Thyroid gland (tissue), 4 donors: ENCODE measurements at places on chromosomes 4 and X. TPM values are rescaled to one million over a fixed set of nuclear protein-coding genes. Genes with fewer than 3 reads are reported as not detected.

DNA sequence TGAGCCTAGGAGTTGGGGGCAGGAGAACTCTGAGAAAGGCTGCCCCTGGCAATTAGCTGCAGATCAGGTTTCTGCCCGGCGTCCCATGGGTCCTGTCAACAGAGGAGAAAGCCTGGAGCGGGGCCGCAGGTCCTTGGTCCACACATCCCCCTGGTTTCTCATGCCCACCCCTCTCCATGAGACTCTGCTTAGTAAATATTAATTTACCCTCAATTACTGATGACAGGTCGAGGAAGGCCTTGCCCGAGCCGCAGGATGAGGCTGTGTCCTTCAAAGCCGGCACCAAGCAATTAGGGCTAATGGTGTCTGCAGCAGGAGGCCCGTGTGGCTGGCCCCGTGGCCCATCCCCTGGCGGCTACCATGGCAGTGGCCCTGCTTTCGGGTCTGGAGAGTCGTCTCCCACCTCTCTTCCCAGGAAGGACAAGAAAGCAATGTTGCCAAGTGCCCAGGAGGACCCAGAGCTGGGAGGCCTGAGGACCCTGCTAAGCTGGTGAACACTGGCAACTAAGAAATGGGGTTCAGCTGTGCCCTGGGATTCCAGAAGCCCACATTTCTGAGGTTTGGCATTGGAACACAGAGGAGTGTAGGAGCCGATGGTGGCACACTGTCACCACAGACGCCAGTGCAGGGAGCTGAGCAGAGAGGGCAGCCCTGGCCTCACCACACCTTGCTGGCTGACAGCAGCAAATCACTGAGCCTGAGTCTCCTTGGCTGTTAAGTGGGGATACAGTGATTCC is 114.6 kb downstream of the CPZ start:
- DNase-seq, result no peak

- DNase-seq, result no peak
Observed at GRCh38 chrX:100812216-100813158, 7.7 kb upstream of the CSTF2 start.

GRCh38 chr4:41575207-41575606 is 37.2 kb downstream of the LIMCH1 start:
- DNase-seq, result no peak

- peak; percentile 32 for DNase-seq
Observed at GRCh38 chr4:25861951-25862410, 807 bp downstream of the SEL1L3 start.

- DNase-seq, result no peak
Observed at GRCh38 chrX:25019707-25020390, 4.1 kb upstream of the ARX start.

DNA sequence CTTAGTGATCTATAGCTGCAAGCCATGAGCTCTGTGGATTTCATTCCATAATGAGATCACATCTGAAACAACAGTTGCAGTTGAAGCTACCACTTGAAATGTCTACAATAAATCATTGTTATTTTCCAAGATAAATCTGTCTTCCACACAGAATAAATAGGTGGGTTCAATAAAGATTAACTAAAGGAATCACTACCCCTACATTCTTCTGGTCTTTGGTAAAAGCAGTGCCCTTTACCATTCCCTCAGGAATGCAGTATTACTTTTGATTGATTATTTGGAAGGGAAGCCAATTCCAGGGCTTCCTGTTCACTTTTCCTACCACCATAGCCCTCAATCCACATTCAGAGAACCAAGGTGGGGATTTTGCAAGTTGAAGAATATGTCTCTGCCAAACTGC is 38.9 kb upstream of the MAP9 start:
- no peak for DNase-seq

DNA sequence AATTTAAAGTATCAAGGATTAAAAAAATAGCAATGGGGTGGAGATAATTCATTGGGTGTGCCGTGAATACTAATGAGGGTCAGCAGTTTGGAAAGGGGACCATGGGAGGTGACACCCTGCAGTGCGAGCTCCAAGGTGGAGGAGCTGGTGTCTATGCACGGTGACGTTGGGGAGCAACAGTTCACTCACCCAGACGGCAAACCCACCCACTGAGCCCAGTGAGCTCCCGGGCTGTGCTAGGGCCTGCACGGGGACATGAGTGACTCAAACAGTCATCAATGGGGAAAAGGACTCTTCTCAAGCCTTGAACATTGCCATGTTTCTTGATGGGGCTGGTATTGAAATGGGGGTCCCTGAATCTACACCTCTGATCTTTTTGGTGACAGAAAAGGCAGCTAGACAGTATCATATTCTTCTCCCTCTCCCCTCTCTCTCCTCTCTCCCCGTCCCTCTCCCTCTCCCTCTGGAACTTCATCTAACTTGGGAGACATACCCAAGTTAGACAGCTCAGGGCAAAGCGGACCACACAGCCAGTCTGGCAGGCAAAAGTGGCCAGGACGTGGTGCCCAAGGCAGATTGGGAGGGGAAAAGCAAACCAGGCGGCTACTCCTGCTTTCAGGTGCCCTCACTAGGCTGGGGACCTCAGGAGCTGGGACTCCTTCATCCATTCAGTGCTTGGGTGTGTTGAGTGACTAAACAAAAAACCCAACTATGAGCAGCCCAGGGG is 26.3 kb upstream of the PPP2R2C start:
- no peak for DNase-seq

DNA sequence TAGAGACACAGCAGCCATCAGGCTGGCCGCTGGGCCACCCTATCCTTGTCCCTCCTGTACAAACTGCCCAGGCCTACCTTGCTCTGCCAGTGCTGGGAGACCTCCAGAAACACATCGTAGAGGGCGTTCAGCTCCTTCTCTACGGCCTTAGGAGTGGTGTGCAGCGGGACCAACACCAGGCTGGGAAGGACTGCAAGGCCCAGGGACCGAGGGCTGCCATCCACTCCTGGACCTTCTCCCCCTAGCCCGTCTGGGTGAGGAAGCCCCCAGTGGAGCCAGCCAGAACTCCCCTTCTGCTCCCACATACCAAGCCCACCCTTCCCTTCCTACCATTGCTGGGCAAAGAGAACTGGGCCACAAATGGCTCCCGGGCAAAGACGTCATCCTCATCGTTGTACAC is 5.0 kb downstream of the RPL10 start:
- DNase-seq, result no peak

- DNase-seq, result no peak
Observed at GRCh38 chrX:127459790-127460189, 592.4 kb downstream of the ACTRT1 start.

DNA sequence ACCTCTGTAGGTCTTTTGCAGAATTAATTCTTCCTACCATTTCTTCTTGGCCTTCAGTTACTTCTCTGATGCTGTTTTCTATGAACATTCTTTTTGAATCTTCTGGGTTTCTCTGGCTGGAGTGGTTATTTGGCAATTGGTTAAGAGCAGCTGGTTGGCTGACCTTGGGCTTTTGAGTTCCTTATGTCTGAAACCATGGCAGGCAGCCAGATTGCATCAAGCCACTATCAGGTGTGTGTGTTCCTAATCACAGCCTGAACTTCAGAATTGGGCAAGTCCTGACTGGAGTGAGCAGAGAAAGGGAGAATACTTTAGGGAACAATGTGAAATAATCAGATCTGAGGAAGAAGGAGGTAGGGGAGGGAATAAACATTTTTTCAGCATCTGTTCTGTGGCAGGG is 90.2 kb downstream of the ARHGAP10 start:
- peak; percentile 98 for DNase-seq

- no peak for DNase-seq
Observed at GRCh38 chrX:17030580-17031270, 84.3 kb downstream of the REPS2 start.

- DNase-seq, result no peak
Observed at GRCh38 chrX:100710816-100711215, 21.1 kb downstream of the SYTL4 start.

DNA sequence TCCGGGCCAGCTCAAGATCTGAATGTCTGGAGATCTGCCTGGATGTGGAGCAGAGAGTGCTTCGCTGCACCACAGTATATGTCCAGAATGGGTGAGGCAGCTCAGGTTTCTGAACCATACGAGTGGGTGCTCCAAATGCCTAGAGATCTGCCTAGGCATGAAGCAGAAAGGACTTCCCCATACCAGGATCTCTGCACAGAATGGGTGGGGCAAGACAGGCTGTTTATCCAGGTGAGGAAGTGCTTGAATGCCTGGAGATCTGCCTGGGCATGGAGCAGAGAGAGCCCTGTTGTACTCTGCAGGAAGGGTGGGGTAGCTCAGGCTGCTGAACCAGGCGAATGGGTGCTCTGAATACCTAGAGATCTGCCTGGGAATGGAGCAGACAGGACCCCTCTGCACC is 45.4 kb upstream of the MAGEC2 start:
- DNase-seq, result no peak

DNA sequence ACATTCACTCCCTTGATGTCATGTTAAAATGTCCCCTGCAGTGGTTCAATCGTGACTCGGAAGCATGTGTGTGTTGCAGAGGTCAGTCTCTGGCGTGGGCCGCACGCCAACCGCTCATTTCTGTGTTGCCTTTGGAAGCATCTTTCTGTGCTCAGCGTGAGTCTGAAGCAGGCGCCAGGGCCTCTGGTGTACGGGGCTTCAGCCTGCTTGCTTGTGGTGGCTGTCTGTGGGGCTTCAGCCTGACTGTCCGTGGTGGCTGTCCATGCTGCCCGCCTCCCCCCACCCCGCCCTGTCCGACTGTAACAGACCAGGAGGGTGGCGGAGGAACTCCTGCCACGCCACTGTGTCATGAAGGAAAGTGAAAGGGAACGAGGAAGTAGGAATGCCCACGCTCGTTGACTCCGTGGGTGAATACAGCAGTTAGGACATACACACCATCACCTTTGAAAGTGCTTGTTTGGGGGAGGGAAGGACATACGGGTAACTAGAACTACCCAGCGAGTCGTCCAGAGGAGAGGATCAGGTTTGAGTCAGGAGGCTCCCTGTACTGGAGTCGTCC is 14.7 kb upstream of the CLCN4 start:
- no peak for DNase-seq

- DNase-seq, result no peak
Observed at GRCh38 chrX:1165535-1166196, 46.8 kb downstream of the CRLF2 start.

DNA sequence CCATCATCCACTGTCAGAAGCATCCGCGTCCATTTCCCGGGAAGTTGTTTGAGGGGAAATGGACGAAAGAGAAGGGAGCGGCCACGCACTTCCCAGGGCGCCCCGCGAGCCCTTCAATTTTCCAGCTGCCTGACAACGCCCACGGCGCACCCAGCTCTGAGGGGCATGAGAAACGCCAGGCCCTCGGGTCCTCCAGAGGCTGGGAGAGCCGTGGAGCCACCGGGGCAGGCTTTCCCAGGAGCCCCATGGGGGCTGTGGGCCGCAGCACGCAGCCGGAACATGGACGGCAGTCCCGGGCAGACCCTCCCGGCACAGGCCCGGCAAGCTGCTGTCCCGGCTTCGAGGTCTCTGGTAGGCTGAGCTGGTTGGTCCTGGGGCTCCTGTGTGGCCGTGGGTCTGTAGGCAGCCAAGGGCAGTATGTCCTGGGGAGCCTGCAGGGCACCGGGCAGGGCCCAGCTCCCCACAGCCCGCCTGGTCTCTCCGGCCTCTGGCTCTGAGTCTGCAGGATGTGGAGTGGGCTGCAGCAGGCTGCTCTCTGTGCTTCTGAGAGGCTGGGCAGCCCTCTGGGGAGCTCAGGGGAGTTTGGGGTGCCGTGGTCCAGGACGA is 115.2 kb downstream of the FAM53A start:
- DNase-seq, result no peak

DNA sequence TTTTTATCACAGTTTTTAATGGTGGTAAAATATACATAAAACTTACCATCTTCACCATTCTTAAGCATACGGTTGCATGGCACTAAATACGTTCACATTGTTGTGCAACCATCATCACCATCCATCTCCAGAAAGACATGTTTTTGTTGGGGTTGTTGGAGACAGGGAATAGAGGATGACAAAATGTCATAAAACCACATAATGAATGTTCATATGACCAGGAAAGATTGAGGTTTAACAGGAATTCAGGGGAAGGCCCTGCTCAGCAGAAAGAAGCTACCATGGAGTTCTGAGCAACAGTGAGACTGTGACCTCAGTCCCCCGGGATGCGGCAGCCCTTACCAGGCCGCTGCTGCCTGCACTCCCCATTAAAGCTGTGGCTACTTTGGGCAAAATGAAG is 63.9 kb upstream of the TRIM2 start:
- DNase-seq, result no peak

- DNase-seq, result no peak
Observed at GRCh38 chrX:78931814-78932213, 13.4 kb upstream of the P2RY10 start.

DNA sequence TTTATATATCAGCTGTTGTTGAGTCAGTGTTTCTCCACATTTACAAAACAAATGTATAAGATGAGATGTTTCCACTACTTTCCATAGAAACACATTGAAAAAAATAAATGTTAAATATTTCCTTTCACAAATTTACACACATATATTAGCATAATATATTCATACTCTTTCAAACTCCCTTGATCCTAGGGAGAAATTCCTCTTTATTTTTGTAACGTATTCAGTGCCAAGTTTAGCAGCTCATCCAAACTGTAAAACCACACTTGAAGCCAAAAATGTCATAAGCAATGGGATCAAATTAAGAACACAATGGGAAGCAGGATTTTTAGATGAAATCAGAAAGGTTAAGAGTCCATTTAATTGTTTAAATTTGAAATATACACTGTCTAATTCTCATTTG is 381.1 kb upstream of the MAD2L1 start:
- no peak for DNase-seq

DNA sequence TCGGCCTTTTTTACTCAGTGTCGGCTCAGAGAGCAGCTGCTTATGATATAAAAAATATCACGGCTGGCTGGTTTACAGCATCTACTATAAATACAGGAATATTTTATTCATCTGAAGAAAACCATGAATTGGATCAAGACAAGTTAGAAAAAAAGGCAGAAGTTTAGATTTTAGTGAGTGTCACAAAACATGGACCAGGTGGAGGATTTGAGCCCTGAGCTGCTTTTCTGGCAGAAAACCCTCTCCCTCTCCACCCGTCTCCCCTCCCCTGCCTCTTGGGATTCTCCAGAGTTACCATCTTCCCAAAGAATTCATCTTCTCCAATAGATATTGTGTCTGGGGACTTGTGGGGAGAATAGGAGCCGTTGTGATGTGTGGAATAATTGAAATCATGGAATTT is 142.8 kb upstream of the RAI2 start:
- no peak for DNase-seq

The EVC gene
- total RNA-seq, result 39.1 TPM

The SMIM43 gene
- not detected for total RNA-seq

The GAGE12H gene
- total RNA-seq, result not detected

The SERTM2 gene
- not detected for total RNA-seq

The GABRQ gene
- total RNA-seq, result 0.13 TPM

The SLITRK4 gene
- total RNA-seq, result 2.2 TPM

The RTL3 gene
- total RNA-seq, result not detected
